T follicular helper cell (primary cell): ENCODE measurements at places on chromosomes 11 and 22.

GRCh38 chr11:48182860-48183526 lies 33.6 kb upstream of the OR4B1 start:
- DNase-seq = no peak

- DNase-seq = no peak
Measured at GRCh38 chr22:30564045-30564760, 10.3 kb downstream of the GAL3ST1 start.

GRCh38 chr11:13928566-13929251 lies 33.8 kb upstream of the SPON1 start:
- DNase-seq = no peak

DNA sequence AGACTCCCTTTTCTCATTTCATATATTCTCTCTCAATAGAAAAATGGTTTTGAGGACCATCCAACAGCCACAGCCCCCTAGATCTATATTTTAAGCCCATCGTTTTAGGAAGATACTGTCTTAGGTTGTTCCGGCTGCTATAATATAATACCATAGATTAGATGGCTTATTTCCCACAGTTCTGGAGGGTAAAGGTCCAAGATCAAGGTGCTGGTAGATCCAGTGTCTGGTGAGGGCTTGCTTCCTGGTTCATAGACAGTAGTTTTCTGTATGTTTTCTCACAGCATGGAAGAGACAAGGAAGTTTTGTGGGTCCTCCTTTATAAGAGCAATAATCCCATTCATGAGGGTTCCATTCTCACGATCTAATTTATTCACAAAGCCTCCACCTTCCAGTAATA lies 215.1 kb downstream of the AASDHPPT start:
- no peak for DNase-seq

- no peak for DNase-seq
Measured at GRCh38 chr11:17479284-17480214, 2.9 kb upstream of the ABCC8 start.

DNA sequence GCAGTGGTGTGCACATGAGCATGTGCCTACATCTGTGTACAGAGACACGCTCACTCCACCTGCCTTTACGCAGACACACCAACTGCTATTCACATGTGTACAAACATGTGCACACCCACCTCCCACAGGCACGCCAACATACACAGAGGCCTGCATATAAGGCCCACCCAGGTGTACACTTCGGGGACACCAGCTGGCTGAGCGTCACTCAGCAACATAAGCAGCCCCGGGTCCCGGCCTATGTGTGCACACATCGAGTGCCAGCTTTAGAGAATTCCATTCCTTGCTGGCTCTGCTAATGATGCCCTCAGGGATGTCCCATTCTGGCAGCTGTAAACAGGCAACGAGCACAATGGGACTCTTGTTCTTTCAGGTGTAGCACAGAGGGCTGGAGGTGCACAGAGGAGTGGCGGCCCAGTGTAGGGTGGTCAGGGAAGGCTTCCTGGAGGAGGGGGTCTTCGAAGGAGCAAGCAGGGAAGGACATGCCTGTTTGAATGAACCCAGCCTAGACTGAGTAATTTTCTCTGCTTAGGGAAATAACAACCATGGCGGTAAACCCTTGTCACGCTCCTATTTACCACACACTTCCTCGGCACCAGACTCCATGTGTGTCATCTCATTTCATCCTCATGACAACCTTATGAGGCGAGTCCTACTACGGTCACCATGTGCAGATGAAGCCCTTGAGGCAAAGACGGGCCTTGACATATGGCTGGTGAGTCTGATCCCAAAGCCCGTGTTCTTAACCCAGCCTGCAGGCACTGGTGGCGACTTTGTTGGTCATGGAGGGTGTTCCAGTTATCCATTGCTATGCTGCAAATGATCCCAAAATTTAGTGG lies 35.1 kb downstream of the RPL3 start:
- no peak for DNase-seq

GRCh38 chr22:46914481-46914880 lies 152.0 kb downstream of the TBC1D22A start:
- DNase-seq = no peak
